Activated CD4-positive, CD25-positive, alpha-beta regulatory T cell treated with anti-CD3 and anti-CD28 coated beads, Interleukin-2, amount 50 U/mL, for 24 hours (primary cell): ENCODE measurements at places on chromosomes 2 and 18.

- no peak for ATAC-seq
These were observed 10.6 kb downstream of the LDLRAD4 start for GRCh38 chr18:13229001-13229671.

GRCh38 chr18:35043207-35043606, 2.0 kb downstream of the MAPRE2 start:
- no peak for ATAC-seq

GRCh38 chr2:164114937-164115336, 379.1 kb upstream of the FIGN start:
- no peak for ATAC-seq

DNA sequence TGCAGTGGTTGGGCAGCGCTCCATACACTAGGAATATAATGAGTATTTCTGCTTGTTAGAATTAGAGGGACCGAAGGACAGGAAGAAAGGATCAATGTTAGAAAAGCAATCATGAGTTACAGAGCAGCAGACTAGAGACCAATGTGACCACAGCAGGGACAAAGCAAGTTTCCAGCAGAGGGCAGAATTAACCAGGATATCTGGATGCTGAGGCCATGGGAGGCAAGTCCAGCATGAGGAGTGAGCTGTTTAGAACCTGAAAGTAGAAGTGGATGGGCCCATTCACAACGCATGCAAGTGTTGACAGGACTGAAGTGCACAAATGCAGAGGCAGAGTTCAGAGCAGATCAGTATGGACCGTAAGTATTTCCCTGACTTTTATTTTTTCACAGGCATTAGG, 910.4 kb upstream of the GYPC start:
- no peak for ATAC-seq

DNA sequence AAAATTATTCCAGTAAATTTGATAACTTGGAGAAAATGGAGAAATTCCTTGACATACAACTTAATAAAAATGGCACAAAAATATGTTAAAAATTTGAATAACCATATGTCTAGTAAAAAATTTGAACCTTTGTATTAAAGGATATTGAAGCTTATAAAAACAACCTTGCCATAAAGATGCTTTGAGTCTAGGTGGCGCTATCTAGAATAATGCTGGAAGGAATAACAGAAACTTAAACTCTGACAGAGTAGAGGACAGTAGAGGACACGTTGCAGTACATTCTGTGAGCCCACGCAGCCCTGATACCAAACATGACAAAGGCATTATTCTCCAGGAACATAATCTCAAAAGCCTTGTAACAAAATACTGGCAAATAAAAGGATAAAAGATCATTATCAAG, 44.7 kb upstream of the ALKAL2 start:
- no peak for ATAC-seq

DNA sequence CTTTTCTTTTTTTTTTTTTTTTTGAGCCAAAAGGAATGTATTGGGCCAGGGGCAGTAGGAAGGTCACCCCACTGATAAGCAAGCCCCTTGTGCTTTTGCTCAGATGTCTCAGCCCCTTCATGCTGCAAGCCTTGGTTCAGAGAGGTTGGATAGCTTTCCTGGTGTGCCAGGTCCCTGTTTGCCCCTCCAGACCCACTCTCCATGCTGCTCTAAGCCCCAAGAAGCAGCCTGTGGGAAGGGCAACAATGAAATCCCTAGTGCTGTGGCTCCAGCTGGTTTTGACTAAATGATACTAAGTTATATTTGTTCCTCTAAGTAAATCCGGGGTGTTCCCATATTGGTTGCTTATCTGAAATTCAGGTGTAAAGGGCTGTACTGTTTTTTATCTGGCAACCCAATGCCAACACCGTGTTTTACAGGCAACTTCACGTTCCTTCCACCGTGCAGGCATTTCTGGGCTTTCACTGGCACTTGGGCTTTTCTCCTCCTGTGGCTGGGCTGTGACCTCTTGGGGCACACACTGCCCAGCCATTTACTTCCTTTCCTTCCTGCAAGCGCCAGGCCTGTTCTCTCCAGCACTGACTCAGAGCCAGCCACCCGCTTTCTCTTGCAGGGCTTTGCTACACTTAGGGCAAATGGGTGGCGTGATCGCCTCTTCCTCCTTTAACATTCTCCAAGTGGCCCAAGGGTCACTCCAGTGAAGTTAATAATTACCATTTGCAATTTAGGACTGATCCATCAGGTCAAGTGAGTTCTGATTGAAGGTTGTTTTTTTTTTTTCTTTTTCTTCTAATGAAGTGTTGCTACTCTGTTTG, 21.6 kb downstream of the MERTK start:
- ATAC-seq: no peak

DNA sequence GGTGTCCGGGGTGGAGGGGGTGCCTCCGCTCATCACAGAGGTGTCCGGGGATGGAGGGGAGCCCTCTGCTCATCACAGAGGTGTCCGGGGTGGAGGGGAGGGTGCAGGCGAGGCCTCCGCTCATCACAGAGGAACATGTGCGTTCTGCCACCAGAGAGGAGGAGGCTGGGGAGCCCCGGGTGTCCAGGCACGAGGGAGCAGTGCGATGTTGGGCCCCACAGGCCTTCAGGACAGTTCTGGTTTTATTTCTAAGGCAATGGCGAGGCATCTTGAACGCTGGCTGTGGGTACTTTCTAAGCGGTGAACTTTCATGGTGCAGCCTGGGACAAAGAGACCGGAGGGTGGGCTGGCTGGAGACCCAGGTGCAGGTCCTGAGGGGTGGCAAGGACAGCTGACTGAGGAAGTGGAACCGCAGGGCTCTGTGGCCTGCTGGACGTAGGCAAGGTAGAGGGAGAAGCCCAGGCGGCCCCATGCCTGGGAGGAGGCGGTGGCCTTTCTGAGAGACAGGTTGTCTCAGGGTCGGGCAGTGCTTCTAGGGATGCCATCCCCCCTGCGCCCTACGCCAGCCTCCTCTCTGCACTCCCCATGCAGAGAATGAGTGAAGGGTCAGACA, 196.6 kb upstream of the SALL3 start:
- no peak for ATAC-seq

DNA sequence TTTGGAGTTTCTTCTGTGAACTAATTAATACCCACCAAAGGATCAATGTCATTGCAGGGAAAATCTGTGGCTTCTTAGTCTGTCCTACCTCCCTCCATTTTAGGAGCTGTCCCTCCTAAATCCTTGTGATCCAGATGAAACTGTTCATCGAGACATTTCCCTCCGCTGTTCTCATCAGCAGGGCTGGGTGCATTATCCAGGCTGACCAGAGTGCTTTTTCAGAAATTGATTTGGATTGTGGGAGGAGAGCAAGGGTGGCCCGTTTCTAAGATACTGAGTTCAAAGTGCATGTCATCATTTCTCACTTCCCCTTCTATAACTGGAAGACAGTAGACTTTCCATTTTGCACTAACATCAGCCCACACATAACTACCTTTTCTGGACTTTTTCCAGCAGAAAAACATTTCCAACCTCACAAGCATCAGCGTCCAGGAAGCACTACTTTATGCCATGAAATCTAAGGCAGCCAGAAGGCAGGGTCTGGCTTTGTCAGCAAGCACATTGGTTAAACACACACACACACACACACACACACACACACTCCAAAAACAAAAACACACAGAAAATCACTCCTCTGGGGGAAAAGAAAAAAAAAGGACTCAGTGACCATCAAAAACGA, 94.1 kb downstream of the ANKRD44 start:
- ATAC-seq: peak; percentile 37

GRCh38 chr2:216139884-216140283, 30.7 kb downstream of the XRCC5 start:
- no peak for ATAC-seq

GRCh38 chr2:52386433-52387030, 1354.6 kb upstream of the NRXN1 start:
- ATAC-seq: no peak

- ATAC-seq: no peak
These were observed 114.8 kb downstream of the GAREM1 start for GRCh38 chr18:32355896-32356295.

- no peak for ATAC-seq
These were observed 4.3 kb downstream of the ZFAND2B start for GRCh38 chr2:219210886-219211362.

DNA sequence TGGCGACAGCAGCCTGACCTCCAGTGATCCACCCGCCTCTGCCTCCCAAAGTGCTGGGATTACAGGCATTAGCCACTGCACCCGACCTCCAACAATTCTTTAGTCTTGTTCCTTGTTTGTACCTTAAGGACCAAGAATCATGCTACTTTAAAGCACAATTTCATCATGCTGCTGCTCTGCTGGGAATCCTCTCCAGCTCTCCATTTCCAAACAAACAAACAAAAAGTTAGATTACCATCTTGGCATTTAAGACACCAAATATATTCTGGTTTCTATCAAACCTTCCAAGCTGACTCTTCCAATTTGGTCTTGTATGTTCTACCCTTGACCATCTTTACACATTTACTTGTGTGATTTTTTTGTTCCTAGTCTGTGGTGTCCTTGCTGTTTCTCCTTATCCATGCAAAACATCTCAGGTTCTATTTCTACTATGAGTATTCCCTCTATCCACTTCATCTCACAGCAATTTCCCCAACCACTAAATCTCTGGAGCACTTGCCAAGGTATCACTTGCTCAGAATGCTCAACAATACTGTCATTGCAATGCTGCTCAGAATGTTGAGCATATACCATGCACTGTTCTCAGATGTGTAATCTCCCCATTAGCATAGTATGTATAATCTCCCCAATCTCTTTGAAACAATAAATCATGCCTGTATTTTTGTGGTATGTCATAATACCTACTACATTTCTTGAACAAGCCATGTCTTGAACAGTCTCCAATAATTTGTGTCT, 73.2 kb upstream of the GALNT5 start:
- ATAC-seq: no peak

DNA sequence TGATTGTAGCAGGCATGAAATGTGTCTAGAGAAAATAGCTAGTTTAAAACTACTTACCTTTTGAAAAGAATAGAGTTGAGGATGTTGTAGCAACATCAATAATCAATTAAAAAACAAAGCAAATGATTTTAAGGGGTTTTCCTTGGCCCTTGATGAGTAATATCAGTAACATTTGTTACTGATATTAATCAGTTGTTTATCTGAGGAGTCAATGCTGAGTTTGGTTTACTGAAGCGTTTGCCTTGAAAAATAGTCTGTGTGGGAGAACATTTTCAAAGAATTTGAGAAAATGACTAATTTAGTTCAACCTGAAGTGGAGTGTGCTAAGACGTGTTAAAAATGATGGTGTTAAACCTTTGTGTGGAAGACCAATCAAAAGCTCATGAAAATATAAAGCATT, 9.3 kb downstream of the PTH2R start:
- ATAC-seq: peak; percentile 58

DNA sequence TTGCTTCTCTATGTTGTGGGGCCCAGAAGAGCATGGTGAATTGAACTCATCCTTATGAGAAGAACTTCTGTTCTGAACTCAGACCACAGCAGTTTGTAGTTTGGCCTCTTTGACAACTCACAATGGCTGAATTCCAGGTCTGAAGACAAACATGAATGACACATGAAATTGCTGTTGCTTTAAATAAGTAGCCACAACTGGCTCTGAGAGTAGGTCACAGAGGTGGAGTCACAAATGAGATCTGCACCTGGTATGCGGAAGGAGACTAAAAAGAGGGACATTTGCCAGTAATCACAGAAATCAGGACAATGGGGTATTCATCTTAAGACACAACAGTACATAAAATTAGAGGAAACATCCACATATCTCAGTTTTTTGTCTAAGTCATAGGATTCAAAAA, 290.3 kb upstream of the MMADHC start:
- no peak for ATAC-seq

DNA sequence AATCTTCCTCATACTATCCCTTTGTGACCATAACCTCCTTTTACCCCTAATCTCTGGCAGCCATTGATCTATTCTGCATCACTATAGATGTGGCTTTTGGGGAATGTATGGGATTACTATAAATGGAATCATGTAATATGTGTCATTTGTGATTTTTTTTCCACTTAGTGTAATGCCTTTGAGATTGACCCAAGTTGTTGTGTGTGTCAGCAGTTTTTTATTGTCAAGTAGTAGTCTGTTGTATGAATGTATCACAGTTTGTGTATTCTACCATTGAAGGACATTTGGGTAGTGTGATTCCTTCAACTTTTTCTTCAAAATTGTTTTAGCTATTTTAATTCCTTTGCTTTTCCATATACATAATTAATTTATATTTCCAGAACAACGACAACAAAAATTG, 18.6 kb downstream of the VRK2 start:
- ATAC-seq: no peak

DNA sequence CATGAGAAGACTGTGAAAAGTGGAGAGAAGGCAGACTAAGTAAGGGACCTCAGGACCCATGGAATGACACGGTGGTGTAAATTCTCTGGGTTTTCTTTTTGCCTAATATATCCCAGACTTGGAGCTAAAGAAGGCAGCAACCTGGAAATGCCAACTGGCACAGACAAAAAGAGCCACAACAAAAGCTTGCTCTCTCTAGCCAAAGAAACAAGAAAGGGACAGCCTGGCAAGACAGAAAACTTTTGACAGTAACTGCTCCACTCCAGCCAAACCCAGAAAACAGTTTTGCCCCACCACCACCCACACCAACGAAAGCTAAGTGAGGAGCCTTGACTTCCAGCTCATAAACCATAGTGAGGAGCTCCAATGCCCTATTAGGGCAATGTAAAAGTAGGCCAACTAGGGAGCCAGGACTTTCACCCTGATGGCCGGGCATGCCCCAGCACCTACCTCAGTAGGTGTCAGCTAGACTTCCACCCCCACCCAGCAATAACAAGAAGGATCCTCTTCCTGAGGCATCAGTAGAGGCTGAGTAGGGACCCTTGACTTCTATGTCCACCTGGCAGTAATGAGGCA, 35.5 kb downstream of the PELI1 start:
- ATAC-seq: peak; percentile 22

DNA sequence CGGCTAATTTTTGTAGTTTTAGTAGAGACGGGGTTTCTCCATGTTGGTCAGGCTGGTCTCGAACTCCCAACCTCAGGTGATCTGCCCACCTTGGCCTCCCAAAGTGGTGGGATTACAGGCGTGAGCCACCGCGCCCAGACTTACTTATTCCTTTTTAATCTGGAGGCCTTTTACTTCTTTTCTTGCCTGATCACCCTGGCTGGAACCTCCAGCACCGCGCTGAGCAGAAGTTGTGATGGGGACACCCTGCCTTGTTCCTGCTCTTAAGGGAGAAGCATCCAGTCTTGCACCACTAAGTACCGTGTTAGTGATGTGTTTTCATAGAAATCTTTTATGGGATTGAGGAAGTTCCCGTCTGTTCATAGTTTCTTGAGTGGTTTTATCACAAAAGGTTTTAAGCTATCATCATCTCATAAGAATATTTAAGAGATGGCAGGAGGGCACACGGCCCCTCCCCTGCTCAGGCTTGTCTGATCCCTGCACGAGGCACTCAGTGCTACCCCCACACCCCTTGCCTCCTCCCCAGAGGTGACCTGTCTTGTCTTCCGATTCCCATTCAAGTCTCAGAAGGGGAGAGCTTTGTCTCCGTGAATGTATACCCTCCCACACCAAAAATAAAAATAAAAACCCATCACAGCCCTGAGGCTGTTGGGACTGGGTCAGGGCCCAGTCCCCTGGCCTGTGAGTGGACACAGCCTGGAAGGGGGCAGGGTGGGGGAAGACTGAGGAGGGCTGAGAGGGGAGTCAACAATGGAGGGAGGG, 65.3 kb upstream of the SMAD7 start:
- ATAC-seq: no peak
